ENCODE measurements at places on chromosomes 1 and 21.

- DNase-seq: no peak
Observed at GRCh38 chr1:22791831-22792347, 81.2 kb downstream of the EPHB2 start.

DNA sequence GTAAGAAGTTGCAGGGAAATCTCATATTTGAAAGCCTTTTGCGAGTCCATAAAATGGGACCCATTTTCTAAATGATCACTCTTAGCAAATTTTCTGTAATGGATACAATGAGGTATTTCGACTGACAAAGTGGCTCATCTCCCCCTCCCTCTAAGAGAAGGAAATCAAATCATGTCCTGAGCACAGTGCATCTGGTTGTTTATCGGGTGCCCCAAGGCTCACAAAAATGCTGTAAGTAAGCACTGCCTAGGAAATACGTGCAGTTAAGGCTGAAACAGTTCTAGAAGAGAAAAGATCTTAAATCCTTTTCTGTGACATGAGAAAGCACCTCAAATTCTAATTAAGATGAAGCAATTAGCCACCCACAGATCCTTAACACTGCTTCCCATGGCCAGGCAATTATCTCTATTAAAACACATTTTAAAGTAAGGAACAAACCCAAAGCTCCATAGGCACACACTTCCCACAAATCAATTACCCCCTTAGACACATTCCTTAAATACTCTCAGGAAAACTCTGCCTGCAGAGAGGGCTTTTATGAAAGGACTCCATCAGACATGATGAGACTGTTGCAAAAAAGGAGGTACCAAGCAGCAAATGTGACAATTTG lies 216.3 kb downstream of the KCNH1 start:
- DNase-seq: no peak

- no peak for DNase-seq
Observed at GRCh38 chr1:43140583-43140982, 31.5 kb downstream of the EBNA1BP2 start.

DNA sequence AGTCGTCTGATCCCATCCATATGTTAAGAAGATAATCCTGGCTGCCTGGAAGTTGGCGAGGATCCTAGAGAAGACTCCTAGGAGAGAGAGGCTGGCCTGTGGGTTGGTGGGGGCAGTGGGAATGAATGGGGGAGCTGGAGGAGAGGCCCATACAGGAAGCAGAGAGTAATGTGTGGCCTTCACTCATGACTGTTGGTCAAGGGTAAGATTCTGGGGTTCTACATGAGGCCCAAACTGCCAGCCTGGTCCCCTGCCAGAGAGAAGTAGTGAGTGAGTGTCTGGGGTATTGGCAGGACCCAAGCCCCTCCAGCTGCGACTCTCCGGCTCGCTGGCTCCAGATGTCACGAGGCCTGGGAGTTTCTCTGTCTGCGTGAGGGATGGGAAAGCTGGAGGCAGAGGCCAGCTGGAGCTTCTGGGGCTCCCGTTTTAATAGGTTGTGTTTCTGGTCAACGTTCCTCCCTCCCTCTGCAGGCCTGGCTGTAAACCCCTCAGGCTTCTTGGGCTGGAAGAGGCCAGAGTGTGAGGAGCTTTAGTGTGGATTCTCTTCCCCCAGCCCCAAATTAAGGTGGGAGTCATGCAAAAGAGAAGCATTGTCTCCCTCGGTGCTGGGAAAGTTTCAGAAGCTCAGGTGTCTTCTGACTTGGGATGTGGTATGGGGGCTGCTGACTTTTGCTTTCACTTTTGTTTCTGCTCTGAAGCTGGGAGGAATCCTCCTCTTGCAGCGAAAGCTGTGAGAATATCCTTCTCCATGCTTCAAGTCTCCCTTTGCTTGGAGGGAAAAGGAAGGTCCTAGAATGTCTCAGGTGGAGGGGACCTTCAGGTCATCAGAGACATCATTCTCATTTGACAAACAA lies 2.6 kb downstream of the TMEM51 start:
- no peak for DNase-seq

DNA sequence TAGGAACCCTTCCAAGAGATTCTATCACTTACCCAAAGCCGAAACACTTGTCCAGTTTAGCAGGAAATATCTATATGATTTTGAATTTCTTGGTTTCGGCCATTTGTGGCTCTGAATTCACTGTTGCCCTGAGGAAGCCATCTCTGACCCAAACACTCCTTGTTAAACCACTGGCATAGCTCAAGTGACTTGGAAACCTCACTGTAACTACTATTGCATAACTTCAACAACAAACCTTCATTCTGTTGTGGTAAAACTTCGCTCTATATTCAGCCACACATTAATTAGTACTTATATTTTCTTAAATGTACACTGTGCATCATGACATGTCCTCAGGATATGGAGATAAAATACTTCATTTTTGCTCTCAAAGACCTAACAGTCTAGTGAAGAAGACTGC lies 63.2 kb downstream of the ST6GALNAC3 start:
- no peak for DNase-seq

GRCh38 chr1:207911856-207912760 lies 1.2 kb upstream of the CD34 start:
- DNase-seq: no peak

DNA sequence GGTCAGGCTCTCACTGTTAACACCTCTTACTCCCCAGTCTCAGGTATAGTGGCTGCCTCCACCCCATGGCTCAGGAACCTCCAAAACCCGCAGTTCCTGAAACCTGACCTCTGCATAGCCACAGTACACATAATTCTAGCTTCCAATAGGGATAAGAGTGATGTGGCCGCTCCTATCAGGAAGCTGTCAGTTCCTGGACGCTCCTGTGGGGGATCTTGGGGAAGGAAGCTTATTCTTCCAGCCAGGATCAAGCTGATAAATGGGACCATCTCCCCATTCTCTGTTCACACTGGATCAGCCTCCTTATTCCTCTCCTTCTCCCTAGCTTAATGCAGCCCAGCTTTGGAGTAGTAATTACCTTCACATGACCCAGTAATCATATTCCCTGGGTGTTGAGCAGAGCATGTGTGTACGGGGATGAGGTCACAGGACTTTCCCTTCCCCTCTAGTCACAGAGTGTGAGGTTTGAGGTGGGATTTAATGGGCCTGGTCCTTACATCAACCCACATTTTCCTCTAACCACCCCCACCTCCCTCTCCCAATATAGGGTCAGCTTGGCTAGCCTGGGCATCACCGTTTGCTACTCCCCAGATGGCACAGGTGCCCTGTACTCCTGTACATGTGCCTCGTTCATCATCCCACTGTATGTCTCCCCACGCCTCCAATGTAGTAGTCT lies 7.0 kb upstream of the POU3F1 start:
- DNase-seq: no peak

GRCh38 chr1:103448560-103448959 lies 76.9 kb upstream of the RNPC3 start:
- DNase-seq: no peak

GRCh38 chr1:2507744-2508155 lies 18.6 kb downstream of the PANK4 start:
- DNase-seq: no peak

DNA sequence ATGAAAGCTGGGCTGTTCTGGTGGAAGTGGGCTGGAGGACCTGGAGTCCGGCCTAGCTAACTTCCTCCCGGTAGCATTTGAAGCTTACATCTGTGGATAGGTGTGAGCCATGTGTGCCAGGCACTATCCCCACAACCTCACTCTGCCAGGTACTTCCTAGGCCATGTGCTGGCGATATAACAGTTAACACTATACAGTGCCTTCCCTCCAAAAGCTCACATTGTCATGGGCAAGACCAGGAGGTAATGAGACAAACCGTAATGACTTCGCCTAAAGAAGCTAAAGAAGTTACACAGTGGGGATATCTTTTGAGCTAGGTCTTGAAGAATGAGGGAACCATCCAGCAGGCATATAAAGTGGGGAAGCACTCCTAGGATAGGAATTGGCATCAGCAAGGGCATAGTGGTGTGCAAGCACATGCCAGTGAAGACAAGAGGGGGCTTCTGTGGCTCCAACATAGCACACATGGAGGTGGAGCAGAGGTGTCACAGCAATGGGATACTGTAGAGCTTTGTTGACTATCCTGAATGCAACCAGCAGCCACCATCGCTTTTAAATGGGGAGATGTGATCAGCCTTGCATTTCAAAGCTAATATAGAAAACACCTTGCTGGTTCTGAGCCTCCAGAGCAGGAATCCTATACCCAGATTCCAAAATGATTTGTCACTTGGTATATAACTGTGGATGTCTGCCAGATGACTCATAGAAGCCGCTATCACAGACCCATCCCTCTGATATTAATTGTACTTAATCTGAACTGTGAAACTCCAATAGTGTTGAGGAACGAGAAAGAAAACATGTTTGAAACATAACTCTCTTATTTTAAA lies 466.3 kb downstream of the LMO4 start:
- no peak for DNase-seq

DNA sequence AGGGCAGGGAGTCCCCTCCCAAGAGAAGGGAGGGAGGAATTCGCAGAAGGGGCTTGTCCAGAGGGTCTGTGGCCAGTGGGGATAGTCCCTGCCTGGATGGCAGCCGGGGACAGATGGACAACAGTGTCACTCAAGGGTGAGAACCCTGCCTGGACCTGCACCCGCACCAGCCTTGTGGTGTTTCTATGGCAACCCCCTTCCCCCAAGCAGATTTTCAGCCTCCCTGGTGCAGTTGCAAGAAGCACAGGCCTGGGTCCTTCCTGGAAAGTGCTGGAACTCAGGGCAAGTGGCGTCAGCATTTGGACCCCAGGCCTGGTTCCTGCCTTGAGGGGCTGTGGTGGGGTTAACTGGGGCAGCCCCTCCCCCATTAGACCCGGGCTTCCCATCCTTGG lies 83.8 kb upstream of the ACTL8 start:
- no peak for DNase-seq

- DNase-seq: no peak
Observed at GRCh38 chr1:193626695-193627094, 440.3 kb upstream of the B3GALT2 start.

DNA sequence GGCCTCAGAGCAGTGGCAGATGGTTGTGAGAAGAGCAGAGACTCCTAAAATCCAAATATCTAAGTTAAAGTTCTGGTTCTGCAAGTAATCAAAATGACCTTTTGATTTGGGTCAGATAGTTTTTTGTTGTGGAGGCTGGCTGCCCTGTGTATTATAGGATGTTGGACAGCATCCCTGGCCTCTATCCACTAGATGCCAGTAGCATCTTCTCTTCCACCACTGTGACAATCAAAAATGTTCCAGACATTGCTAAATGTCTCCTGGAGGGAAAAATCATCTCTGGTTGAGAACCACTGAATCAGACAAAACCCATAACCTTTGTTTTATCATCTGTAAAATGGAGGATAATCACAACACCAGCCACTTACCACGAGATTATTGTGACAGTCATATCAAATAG lies 5.9 kb upstream of the DPT start:
- no peak for DNase-seq

- no peak for DNase-seq
Observed at GRCh38 chr1:91751275-91751674, 134.7 kb downstream of the TGFBR3 start.

- DNase-seq: no peak
Observed at GRCh38 chr21:20377250-20377649, 621.0 kb upstream of the NCAM2 start.

DNA sequence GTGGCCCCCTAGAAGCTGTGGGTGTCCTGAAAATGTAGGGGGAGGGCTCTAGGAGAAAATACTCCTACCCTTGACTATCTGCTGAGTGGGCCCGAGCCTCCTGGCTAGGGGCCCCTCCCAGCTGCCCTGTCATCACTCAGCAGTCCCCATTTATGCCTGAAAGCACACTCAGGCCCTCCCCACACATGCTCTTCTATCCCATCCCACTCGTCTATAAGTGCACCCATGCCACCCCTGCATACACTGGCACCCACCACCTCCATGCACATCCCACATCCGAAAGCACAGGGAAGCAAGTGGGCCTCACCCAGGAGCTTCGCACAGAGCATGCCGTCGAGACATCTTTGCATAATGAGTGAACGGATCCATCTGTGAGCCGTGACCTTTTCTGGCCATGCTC lies 80.4 kb upstream of the POU3F1 start:
- DNase-seq: no peak

DNA sequence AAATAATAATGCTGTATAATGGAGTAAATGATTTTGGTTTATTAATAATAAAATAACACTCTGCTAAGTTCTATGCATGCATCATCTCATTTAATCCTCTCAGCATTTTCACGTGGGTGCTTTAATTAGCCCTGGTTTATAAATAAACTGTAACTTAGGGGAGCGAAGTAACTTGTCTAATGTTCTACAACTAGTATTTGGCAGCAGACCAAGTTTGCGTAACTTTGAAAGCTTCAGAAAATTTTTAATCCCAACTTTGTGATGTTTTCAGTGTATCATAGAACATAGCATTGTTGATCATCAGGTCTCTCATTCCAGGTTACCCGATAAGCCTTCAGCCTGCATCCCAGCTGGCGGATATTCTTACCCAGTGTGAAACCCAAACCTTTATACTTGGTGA lies 322.4 kb upstream of the SGIP1 start:
- no peak for DNase-seq

DNA sequence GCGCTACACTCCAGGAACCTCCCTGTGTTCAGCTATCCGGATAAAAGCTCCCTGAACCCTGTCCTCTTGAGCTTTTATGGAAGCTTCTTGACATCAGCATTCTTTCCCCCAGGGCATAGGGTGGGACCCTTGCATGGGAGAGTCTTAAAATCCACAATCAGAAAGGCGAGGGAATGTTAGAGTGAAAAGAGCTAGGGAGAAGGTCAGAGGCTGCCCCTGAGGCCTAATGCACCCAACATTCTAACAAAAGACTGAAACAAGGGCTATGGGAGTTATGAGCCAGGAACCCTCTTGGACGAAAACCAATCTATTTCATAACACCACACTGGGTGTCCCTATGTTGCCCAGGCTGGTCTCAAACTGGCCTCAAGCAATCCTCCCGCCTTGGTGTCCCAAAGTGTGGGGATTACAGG lies 36.7 kb downstream of the NEK2 start:
- no peak for DNase-seq

DNA sequence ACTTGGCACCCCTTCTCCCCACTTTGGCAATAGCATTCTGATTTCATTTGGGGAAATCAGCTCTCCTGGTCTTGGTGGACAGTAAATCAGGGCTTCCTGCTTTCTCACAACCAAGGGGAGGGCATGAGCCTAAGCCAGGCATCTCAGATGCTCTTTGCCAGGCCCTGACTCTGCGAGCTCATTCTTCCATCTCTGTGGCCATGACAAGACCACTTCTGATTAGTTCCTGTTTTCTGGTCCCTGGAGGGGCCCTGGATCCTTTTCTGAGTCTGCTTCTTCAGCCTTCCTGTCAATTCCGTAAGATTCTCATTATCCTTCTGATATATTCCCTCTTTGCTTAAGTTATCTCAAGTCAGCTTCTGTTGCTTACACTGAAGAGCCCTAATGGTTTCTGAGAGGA lies 210.4 kb downstream of the HIVEP3 start:
- DNase-seq: no peak

DNA sequence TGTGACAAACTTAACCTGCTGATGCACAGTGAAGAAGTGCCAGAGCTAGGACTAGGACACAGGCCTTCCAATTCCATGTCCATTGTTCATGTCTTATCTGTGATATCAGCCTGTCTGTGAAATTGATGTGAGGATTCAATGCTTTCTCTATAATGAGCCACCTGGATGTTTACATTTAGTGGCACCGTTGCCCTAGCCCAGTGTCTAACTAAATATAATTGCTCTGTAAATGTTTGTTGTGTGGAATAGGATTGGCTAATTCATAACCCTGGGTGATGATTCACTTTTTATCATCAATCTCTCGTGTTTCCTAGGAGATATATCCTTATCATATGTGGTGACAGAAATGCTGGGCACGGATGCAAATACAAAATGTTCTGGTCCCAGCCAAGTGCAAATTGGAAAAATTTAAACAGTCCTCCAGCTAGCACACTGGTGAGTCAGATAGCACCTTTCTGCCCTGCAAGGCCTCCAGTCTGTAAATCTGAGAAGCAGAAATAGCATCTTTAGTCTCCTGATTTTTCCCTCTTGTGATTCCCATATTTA lies 46.9 kb upstream of the GNG12 start:
- DNase-seq: peak; percentile 63

All from NCI-H1417 (cell line).